Stimulated activated CD8-positive, alpha-beta memory T cell treated with anti-CD3 and anti-CD28 coated beads, Interleukin-12 subunit alpha, Interleukin-12 subunit beta, amount 100 ng/mL, for 1 hour (primary cell): ENCODE measurements at places on chromosomes 6 and 20.

GRCh38 chr6:63543001-63543400, 29.3 kb upstream of the LOC128125822 start:
- no peak for DNase-seq

DNA sequence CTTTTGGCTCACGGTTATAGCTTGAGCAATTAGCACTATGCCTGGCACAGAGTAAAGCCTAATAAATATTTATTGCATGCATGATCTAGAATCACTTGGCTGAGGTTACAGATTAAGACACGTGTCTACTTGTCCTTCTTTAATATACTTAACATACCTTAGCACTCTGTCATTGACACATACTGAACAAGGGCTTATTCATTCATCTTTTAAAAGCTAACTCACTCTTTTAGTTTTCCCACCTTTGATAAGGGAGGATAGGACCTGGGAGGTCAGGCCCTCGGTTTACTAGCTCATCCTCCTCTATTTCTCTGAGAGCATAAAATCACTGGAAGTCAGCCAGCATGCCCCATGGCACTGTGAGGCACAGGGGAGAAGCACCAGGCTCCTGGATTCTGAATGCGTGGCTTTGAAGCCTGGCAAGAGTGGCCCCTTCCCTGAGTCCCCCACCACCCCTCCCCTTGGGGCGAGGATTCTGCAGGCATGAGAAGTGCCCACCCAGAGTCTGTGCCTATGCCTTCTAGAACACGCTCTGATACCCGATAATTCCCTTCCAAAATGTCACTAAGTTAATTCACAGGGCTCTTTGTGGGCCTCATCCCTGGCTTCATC, 11.2 kb downstream of the ZCCHC3 start:
- DNase-seq, result no peak

DNA sequence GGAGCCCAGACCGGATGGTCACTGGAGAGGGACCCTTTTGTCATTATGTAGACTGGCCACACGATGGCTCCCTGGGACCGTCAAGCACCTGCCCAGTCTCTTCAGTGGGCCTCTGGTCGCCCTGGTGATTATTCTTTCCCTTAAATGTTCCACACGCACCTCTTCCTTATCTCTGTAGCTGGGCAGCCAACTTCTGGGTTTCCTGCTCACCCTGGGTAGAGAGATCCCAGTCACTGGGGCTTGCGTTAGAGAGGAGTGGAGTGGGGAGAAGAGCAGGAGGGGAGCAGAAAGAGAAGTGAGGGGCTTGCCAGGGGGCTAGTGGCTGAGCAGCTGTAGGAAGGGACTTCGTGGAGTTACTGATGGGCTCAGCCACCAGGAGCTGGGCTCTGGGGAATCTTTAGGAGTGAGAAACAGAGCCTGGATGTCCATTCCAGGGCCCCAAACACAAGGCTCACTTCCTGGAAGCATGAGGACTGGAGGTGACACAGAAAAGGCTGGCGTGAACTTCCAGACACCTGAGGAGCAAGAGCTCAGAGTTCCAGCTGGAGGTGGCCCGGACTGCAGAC, 150.1 kb downstream of the DHX35 start:
- DNase-seq, result no peak

DNA sequence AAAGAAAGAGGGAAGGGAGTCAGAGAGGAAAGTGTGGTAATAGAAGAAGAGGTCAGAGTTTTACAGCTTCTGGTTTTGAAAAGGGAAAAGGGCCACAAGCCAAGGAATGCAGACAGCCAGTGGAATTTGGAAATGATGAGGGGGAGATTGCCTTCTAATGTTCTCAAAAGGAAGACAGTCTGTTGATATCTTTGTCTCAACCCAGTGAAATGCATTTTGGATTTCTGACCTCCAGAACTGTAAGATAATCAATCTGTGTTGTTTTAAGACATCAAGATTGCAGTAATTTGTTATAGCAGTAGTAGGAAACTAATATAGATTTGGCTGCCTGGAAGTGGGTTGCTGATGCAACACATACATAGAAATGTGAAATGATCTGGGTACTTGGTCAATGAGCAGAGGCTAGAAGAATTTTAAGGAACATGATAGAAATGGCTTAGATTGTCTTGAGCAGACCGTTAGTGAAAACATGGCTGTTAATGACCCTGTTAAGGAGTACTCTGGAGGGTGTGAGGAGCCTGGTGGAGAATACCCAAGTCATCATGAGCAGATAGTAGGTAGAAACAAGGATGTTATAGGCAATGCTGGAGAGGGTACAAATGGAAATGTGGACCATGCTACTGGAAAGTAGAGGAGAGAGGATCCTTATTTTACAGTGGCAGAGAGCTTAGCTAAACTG, 255.8 kb upstream of the RAB32 start:
- DNase-seq, result no peak

DNA sequence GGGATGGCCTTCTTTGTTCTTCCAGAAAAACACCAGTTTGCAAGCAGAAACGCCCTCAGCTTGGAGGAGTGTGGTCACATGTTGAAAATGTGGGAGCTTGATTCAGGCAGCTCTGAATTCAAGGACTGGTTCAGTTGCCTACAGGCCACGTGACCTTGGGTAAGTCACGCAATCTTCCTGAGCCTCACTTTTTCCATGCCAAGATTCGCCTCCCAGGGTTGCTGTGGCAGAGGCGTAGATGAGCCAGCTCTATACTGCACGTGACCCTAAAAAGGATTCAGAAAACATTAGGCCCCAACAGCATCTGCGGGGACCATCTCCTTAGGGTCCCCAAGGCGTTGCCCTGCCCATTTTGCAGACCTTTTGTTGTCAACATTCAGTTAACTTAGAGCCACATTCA, 112.0 kb upstream of the SNX9 start:
- no peak for DNase-seq

- DNase-seq, result no peak
Measured at GRCh38 chr6:125363039-125363823, 61.5 kb upstream of the HDDC2 start.

- no peak for DNase-seq
Measured at GRCh38 chr6:65123521-65123920, 583.5 kb downstream of the EYS start.

- no peak for DNase-seq
Measured at GRCh38 chr20:35991142-35991771, 22.9 kb downstream of the CNBD2 start.

DNA sequence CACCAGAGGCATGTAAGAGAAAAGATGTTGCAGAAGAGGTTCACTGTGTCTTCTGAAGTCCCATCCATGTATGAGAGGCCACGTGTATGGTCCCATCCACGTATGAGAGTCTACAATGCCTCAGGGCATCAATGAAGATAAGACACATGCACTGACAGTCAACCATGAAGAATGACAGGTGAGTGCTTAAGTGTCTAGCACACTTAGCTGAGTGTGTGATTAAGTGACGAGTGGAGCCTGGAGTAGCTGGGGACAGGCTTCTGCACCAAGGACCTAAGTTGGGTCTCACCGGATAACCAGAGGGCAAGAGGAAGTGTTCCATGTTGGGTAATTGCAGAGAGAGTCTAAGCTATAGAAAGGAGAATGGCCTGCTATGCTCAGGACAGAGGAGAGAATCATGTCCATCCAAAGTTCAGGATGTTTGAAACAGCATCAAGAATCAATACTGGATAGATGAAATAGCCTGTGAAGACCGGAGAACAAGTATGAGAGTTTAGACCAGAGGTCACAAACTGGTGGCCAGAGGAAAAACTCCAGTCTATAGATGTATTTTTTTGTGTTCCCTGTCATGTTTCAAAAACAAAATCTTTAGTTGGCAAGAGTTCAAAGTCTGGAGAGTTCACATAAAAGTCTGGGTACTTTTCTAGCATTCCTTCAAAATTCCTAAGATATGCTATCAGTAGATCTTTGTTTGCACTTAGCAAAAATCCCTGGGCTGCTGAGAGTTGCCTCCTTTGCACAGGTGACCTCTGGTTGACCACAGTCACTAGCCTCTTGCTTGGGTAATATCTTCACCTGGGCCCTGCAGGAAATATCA, 165.8 kb downstream of the KIF16B start:
- no peak for DNase-seq
